ENCODE measurements at places on chromosomes 3 and 15.

- no peak for DNase-seq
Observed at GRCh38 chr3:67916353-67916752, 261.9 kb upstream of the SUCLG2 start.

DNA sequence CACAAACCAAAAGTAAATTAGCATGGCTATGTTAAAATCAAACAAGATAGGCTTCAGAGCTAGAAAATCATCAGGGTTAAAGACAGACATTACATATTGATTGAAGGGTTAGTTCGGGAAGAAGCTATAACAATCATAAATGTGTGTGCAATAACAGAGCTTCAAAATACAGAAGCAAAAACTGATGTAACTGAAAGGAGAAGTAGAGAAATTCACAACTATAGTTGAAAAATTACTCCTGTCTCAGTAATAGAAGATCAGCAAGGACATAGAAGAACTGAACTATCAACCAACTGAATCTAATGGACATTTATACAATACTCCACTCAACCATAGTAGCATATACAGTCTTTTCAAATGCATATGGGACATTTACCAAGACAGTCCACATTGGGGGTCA is 59.4 kb downstream of the MCTP2 start:
- DNase-seq = no peak

- no peak for DNase-seq
Observed at GRCh38 chr15:64806509-64806908, 18.9 kb downstream of the PIF1 start.

- no peak for DNase-seq
Observed at GRCh38 chr15:58918239-58918638, 15.2 kb downstream of the SLTM start.

DNA sequence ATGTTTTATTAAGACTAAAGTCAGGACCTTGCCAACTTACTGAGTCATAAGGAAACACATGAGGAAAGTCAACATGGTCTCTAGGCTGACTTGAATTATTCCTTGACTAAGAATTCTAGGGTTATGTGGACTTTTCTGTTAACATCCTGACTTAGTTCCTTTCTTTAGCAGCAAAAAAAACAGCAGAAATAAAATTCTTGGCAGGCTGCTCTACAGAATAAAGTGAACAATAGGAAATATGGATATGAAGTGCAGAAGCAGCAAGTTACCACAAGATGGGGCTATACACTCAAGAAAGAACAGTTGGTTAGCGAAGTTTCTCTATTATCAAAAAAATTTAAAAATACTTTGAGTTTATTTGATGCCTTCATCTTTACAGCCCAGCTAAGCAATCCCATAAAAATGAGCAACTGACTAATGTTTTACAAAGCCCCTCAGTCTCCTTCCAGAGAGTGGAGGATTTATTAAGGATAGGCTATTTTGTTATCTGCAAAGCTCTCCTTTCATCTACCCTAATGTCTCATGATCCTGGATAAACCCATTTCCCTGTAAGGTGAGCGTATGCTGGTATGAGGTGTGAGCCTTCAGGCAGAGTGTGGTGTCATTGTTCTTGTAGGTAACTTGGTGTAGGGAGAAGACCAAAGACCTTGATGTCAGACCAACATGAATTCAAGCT is 23.1 kb upstream of the MCCC1 start:
- DNase-seq = no peak

DNA sequence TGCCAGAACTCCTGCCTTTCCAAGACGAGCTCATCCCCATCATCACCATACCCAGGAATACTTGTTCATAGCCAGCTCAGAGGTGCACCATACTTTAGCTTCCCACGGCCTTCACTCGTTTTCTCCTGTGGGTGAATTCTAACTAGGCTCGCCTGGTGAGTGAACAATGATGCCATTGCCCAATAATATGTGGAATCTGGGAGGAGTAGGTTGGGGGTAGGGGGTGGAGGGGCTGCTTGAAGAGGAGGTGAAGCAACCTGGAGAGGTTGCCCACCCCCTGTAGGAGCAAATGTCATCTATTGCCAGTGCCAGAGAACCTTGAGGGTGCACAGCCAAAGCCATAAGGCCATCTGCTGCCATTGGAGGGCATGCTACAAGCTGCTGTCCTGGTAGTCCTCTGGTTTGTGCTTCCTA is 592 bp upstream of the ZNF445 start:
- no peak for DNase-seq

DNA sequence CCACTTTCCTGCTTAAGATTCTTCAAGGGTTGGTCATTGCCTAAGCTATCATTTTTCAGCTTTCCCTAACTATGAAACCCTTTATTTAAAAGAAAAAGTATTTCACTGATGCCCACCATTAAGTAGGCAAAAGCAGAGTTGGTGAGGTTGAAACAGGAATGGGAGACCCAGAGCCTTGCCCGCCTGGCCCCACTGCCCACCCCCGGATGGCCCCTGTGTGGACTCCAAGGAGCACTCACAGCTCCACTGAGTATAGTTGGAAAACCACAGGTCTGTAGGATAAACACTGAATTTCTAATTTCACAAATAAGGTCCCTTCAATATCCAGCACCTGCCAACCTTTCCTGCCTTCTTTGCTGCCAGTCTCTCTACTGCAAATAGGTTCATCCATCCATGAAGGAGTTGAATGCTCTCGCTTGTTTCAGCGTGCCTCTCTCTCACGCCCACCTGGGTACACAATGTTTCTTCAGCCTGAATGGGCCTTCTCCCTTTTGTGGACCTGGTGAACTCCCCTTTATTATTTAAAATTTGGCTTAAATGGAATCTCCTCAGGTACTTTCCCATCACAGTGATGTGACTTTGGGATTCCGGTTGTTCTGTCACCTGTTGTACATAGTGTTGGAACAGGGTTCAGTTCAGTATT is 8.7 kb upstream of the ACAP2 start:
- DNase-seq = no peak

GRCh38 chr3:59514865-59515482 is 465.1 kb upstream of the CFAP20DC start:
- no peak for DNase-seq

GRCh38 chr3:64343689-64344430 is 118.6 kb upstream of the PRICKLE2 start:
- DNase-seq = no peak

GRCh38 chr3:54056521-54056920 is 65.8 kb upstream of the CACNA2D3 start:
- DNase-seq = no peak

Data from activated CD4-positive, alpha-beta T cell treated with anti-CD3 and anti-CD28 coated beads for 1 hour (primary cell).